Stimulated activated CD8-positive, alpha-beta memory T cell treated with anti-CD3 and anti-CD28 coated beads, Interleukin-2, amount 100 ng/mL, for 48 hours (primary cell): ENCODE measurements at places on chromosomes 11 and 22.

DNA sequence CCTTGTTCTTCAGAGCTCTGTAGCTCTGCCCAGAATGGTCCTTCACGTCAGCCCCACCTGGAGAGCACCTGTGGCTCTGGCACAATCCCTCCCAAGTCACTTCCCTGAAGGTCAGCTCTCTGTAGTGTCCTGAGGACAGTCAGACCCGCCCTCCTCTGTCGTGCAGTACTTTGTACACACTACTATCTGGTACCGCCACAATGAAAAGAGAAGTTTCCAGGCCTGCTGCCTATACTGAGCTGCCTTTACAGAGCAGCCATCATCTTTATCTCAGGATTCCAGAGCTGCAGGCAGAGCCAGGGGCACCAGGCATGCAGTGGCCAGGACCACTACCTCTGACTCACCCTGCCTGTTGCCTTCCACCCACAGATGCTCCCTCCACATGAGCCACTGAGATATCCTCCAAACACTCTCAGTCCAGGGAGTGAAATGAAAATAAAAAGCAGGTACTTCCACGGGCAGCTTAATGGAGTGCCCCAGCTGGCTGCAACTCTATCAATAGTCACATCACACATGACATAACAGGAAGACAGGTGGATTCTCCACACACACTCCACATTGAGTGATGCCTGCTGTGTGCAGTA is 7.3 kb downstream of the PACSIN2 start:
- no peak for DNase-seq

DNA sequence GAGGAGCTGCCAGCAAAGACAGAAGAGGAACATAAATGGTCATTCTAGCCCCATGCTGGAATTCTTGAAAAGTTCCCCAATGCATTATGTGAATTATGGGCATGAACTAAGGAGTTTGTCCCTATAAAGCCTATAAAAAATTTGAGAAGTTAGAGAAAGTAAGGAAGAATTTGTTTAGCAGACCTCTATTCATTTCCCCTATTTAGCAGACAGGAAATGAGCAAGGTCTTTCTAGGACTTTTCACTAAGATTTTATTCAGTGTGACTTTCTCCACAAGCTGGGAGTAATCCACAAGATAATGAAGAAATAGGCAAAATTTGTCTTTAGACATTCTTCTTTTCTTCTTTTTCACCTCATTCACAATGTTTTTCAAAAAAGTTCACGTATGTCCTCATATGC is 20.0 kb downstream of the PRRG4 start:
- no peak for DNase-seq

DNA sequence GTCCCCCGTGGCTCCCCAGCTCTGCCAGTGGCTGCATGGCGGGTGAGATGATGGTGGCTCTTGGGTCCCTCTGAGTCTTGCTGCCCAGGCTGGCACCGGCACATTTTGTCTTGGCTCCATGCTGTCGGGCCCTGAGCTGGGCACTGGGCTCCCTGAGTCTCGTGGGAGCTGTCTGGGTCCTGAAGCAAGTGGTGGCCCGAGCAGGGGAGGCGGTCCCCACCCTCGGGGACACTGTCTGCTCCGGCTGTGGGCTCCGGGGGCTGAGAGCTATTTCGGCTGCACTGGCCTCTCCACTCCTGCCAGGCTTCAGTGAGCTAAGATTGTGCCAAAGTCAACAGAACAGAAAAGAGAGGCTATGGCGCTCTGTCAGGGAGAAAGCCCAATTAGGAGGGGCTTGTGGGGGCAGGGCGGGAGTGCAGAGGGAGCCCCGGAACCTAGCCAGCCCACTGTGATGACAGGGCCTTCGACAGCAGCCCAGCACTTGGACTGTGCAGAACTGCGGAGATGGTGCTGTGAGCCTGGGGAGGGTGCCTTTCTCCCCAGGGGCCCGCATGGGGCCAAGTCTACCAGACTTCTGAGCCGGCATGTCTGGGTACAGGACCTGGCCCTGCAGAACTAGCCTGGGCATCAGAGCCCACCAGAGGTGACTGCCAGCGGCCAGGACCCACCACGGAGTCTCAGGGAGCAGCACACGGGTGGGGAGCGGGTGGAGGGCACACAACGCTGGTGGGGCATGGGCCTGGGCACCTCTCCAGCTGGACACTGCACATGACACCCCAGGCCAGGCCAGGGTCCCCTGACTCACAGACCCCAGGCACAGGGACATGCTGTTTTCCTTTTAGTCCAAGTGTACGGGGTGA is 38.0 kb downstream of the RTN4R start:
- no peak for DNase-seq

DNA sequence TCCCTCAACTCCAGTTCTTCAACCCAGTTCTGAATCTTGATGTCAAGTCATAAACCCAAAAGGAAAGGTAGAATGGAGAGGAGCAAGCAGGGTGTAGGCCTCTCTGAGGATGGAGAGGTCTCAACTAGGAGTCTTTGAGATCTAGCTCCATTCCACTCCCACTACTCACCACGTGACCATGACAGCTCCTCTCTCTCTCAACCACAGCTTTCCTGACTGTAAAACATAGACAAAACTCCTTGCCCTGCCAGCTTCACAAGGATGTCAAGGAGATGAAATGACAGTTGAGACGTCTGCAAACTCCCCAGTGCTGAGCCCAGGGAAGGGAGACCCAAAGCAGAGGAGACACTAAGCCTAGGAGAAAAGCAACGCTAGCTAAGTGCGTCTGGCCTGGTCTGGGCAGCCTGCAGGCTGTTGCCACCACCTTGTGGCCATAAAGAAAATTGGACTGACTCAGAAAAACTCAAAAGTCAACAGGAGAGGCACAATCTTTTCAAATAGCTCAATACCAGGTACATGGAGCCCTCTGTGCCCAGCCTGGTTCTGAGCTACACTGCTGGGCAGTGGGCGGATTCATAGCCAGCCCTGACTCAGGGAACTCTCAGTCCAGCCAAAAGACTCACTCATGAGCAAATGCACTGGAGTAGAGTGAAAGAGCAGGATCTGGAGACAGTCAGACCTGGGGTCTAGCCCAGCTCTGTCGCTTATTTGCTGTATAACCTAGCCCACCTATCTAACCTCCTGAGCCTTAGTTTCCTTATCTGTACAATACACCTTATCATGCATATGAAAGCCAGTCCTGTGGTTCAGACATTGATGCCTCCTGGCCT is 3.4 kb downstream of the CLPB start:
- DNase-seq: no peak

GRCh38 chr11:40104941-40105550 is 1354.4 kb downstream of the LRRC4C start:
- no peak for DNase-seq

GRCh38 chr11:16891964-16892363 is 122.2 kb downstream of the PLEKHA7 start:
- DNase-seq: no peak

GRCh38 chr11:69361048-69361447 is 67.1 kb downstream of the MYEOV start:
- DNase-seq: no peak

- DNase-seq: no peak
Measured at GRCh38 chr11:73729594-73730206, 31.2 kb downstream of the RAB6A start.

DNA sequence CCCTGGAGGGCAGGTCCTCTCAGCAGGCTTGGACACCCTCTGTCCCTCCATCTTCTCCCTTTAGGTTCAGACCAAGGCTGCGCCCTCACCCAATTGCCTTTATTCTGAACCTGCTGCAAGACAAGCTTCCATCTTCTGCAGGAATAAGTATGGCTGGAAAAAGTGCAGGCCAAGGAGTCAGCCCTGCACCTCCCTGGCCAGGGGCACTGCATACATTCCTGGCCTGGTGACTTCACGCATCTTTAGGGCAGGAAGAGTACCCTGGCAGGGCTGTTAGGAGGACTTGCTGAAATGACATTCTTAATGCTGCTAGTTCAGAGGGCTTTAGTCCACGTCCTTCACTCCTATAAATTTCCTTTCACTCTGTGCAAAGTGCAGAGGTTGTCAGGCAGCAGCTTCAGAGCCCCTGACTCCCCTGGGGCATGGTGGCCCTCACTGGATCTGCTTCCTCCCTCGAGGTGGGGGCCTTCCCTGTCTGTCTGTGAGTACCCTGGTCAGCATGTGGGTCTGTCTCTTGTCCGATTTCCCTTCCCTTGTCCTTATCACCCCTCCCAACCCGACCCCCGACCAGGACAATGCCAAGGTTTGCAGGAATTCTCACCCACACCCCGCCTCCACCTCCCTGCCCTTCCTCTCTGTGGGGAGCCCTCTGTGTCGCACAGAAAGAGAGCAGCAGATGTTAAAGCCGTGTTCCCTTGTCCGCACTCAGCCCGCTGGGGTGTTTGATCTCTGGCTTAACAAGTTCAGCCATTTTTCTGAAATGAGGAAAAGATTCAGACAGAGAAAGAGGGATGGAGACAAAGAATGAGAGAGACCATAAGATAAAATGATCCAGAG is 124.5 kb upstream of the SYT13 start:
- no peak for DNase-seq

DNA sequence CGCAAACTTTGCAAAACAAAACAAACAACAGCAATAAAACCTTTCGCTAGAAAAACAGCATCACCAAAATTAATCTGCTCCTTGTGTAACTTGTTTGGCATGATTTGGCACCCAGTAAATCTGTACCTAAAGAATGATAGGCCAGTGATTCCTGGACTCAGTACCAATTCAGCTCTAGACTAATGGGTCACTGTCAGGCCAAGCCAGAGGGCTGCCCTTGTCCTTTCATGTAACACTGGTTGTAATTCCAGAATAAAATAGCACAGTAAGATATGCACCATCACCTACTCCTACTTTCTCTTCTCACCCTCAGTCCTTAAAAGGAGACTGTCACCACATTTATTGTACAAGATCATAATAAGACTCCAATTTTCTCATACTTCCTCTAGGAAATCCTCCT is 341.6 kb upstream of the PITPNB start:
- no peak for DNase-seq

DNA sequence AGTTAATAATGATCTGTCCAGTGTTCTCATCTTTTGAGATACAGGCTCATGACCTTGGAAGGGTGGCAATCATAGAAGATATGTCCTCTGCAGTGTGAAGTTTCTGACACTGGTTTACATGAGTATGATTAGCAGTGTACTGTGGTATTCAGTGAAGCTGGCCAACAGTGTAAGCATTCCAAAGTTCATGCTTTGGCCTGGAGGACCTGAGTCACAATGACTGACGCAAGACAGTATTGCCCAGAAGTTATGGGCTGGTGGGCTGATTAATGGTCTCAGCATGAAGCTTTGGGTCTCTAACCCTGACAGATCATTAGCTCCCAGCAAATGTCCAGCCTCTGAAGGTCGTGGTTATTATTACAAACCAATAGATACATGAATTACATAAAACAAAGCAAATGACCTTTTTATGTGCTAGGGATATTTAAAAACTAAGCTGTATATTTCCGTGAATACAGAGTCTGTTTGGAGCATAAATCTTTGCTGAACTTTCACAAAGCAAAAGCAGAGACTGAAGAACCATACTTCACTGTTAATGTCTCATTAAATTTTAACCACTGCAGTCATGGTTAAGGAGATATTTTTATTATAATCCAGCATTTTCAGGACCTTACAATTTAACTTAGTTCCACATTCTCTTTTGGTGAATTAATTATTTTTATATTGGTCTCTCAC is 28.3 kb upstream of the USP47 start:
- DNase-seq: no peak

GRCh38 chr22:44247923-44248892 is 64.5 kb downstream of the SHISAL1 start:
- no peak for DNase-seq

DNA sequence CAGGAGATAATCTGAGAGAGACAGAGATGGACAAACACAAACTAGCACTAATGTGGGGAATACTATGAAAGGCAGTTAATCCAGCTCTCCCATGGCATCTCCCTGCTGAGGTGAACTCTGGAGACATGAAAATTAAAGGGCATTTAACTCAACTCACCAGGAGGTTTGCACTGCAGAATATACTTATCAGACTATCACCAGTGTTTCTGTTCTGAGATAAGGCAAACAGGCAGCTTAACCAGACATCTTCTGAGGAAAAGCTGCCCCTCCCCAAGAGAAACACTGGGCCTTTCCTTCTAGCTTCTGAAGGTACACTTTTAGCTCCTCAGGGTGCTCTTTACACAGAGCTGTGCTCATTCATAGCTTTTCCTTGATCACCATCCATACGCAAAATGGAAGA is 85.5 kb downstream of the AMBRA1 start:
- no peak for DNase-seq

GRCh38 chr22:49150801-49151221 is 676.9 kb downstream of the BRD1 start:
- DNase-seq: no peak

- no peak for DNase-seq
Measured at GRCh38 chr11:102617466-102618008, 7.6 kb downstream of the MMP20 start.

GRCh38 chr11:56522008-56522407 is 21.0 kb downstream of the OR5M11 start:
- no peak for DNase-seq

GRCh38 chr11:102119997-102120396 is 9.8 kb downstream of the YAP1 start:
- no peak for DNase-seq

- DNase-seq: no peak
Measured at GRCh38 chr22:44309647-44310046, 3.1 kb downstream of the SHISAL1 start.
